ENCODE measurements at places on chromosomes 5 and 9.
A peak's percentile ranks its signal among the peaks of the same experiment; 100 is the strongest.

GRCh38 chr5:147694772-147695171, 87.8 kb downstream of the JAKMIP2 start:
- no peak for DNase-seq

DNA sequence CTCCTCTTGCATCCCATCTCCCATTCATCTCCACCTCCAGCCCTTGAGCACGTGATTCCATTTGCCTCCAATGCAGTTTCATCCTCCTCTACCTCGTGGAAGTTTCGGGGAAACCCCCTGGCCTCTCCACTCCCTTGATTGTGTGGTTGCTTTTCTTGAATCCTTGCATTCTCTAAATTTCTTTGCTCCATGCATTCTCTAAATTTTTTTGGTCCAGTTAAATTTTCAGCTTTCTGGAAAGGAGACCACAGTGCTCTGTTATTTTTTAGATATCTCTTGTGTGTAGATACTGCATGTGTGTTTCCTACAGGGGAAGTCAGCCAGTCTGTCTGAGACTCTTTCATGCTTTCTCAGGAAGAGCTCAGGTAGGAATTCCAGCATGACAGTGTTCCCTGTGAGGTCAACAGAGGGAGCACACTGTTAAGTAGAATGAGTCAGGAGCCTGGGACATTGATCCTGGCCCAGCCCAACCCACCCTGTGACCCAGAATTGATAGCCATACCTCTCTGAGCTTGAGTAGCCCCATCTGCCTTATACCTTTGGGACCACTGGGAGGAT, 52.8 kb downstream of the AMBP start:
- no peak for DNase-seq

GRCh38 chr9:92293075-92293354, 482 bp downstream of the IARS1 start:
- DNase-seq = no peak

- no peak for DNase-seq
These were observed 548.9 kb downstream of the IRX1 start for GRCh38 chr5:4144411-4145007.

- DNase-seq = no peak
These were observed 19.6 kb downstream of the GPR21 start for GRCh38 chr9:123053046-123053445.

GRCh38 chr5:112227911-112228631, 191.0 kb downstream of the EPB41L4A start:
- DNase-seq = no peak

- no peak for DNase-seq
These were observed 25.7 kb upstream of the C5orf47 start for GRCh38 chr5:173963182-173963838.

DNA sequence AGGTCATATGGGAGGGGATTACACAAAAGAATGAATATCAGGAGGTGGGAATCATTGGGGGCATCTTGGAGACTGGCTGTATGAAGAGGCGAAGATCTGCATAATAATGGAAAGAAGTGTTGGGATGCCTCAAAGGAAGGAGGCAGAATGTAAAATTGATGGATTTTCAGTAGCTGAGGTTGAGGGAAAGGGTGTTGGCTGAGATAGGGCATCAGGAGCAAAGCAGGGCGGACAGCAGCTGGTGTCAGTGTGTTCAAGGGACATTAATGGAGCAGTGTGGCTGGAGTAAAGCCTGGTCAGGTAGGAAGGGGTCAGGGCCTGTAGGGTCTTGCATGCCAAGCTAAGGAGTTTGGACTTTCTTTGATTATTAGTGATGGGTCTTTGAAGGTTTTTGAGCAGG, 65.2 kb upstream of the TNFAIP8 start:
- DNase-seq = no peak

GRCh38 chr5:19172926-19173470, 815.0 kb downstream of the CDH18 start:
- no peak for DNase-seq

DNA sequence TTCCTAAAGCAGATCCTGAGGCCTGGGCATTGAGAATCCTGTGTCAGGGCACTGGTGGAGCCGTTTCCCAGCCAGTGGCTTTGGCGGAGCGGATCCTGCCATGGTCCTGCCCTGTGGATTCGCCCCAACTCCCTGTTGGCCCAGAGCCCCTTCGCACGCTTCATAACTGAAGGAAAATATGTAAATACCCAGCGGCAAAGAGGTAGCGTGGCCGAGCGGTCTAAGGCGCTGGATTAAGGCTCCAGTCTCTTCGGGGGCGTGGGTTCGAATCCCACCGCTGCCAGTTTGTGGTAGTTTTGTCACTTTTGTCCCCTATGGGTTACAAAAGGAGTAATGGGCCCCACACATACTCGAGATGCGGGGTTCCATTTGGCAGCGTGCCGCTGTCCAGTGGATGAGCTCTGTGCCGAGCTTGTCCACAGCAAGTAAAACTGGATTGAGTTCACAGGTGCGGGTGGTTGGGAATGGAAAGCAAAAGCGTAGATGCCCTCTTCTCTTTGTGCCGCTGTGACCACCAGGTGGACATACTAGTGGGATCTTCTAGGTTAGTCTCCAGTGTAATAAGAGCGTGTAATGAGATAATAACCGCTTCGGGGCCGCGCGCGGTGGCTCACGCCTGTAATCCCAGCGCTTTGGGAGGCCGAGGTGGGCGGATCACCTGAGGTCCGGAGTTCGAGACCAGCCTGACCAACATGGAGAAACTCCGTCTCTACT, 17.3 kb downstream of the TRIM7 start:
- DNase-seq = no peak

DNA sequence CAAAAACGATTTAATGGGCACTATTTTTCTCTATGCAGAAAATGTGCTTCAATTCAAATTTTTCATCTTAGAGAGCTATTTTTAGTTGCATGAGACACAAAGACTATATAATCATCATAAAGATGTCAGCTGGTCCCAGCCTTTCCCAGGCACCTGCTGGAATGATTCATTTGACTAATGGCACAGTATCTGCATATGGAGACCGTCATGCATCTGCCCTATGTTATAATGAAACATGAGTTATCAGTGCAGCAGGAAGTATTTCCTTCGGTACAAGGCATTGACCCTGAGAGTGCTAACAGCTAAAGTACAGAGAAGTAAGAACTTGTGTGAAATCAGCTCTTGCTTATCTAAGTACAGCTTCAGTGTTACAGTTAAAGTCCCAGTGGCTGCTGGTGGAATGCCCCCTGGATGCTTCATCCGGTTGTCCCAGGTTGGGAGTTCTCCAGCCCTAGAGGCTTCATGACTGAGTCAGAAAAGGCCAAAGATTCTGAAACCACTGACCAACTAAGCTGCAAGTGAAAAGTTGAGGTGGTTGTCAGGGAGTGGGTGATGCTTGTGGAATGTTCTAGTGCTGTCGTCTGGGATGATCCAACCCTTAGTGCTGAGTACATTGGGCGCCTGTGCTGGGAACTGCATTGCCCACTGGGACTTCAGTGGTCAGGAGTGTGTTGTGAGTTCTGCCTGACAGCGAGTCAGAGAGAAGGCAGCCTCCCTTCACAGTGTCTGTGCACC, 57.2 kb downstream of the MTRR start:
- DNase-seq = no peak

DNA sequence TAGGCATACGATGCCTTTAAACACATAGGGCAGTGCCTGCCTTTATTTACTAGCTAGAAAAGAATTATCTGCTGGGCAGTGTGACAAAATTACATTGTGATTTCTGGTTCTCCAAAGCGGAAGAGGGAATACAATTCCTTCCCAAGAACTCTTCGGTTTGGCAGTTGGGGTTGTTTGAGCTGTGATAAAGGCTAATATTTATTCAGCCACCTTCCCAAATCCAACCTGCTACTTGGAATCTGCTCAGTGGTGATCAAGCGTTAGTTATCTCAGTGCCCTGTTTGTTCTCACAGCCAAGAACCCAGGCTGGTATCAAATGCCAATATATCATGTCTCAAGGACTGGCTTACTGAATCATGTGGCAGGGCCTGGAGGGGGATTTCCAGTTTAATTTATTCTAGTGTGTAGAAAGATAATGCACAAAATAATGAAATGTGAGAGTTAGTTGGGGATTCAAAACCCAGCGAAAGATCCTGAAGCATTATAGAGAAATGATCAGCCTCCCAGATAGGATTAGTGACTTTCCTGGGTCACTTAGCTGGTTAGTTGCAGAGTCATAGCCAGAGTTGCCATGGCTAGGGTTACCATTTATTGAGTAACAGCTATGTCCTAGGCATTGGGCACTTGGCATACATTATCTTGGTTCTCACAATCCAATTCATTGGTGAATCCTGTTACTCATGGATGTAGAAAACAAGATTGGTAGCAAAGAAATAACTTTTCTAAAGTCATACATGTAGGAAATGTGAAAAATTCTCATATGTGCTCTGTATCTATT, 457.0 kb upstream of the KLF4 start:
- DNase-seq = peak; percentile 25

GRCh38 chr5:141570655-141571054, 48.1 kb downstream of the DIAPH1 start:
- no peak for DNase-seq

DNA sequence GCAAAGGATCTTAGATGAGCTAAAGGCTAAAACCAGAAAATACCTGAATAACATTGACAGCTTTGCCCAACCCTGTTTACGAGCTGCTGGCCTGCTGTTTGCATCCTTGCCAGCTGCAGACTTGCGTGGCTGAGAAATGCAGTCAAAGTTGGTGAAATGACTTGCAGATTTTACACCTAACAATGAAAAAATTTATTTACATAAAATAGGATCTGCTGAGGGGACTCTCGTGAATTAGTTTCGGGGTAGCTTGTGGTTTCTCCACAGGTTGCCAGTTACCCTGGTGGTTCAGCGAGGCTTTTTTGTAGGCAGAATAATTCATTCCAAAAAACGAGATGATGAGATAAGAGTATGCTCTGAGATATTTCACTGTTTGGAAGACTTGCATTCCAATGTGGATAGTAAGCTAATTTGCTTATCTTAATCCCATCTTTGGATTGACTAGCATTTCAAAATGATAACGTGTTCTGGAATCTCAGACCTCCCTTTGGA, 65.7 kb upstream of the FANCC start:
- no peak for DNase-seq

GRCh38 chr5:68544091-68544647, 328.6 kb downstream of the PIK3R1 start:
- no peak for DNase-seq

DNA sequence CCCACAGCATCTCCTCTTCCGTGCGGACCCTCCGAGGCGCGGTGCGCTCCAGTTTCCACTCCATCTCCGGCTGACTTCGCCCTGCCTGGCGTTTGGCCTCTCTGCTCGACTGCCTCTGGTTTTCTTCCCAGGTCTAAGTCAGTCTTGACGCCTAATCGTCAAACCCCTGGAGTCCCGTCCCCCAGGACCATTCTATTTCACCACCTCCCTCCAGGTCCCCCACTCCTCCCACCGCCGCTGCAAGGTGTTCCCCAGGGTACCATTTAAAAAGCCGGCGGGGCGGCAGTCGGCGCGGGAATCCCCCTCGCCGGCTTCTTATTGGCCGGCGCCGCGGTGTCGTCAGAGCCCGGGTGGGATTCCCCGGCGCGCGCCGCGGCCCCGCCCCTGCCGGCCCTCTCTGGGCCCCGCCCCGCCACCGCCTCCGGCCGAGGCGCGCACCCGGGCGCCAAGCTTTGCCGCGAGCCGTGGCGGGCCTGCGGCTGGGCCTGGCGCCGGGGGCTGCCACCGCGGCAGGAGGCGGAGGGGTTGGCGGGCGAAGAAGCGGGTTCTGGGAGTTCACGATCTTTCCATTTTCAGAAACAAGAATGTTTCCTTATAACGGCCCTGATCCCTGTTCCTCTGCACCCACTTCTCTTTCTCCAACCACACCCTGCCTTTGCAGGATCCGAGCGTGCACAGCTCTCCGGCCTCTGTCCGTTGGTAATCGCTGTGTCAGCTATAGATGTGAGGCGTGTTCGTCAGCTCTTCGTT, at the start of gene CDC20B:
CDC20B (minus strand) TSS at position 241 of the 750 bp plus-strand sequence; CDS start at position 64, 177 bp downstream.
- DNase-seq = peak; percentile 17

GRCh38 chr9:88378317-88378716, 9.9 kb upstream of the SPIN1 start:
- no peak for DNase-seq

- DNase-seq = no peak
These were observed 184.3 kb downstream of the TSSK1B start for GRCh38 chr5:113250341-113250953.

- no peak for DNase-seq
These were observed 76.0 kb upstream of the RNU6ATAC start for GRCh38 chr9:134240361-134240760.

DNA sequence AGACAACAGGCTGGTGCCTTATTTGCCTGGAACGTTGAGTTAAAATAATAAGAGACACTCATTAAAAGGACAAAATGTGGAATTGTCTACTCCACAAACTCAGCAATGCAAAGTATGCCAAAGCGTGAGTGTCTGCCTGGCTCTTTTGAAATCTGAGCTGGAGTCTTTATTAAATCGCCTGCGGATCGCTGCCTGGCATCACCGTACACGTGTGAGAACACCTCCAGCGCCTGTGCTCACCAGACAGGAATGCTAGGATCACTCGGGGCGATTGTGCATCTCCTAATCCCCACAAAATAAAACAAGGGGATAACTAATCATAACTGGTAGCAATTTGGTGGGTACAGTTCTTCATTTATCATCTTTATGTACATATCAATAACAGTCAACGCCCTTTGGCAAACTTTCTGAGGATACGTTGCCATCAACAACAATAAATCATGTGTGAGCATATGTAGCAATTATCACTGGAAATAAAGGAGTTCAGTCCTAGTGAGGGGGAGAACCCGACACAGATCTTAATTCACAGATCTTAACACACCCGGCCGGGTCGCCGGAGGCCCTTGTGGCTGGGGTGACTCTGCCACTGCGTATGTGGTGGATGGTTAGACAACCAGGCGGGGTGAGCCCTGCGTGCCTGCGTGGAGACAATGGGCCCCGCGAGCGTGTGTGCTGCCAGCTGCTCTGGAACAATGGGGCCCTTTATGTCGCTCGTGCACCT, 284.9 kb upstream of the IRX1 start:
- no peak for DNase-seq

- DNase-seq = peak; percentile 60
These were observed 29.5 kb downstream of the SLC46A2 start for GRCh38 chr9:112861155-112861554.

DNA sequence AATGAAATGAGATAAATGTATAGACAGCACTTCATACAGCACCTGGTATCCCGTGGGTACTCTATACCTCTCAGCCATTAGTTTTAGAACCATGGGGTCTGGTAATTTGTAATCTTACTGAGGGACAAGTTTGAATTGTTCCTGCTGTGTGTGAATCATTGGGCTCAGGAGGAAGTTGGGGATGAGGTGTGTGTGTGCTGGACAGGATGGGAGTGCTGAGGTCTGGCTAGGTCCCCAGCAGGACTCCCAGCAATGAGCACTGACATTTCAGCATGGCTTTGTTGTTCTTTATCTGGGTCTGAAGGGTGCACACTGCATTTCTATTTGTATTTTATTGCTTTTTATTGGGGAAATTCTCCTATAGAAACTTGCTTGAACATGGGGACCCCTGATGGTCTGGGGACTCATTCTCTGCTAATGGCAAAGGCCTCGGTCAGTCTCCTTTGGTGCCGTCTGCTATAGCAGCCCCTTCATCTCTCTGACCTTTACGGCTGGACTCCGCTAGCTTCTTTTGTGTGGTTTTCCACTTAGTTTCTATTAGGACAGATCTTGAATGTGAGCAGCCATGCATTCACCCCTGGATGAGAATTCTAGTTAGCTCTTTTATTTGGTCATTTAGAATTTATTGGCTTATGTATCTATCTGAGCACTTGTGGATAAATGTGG, 98.1 kb downstream of the SREK1 start:
- no peak for DNase-seq
